ENCODE measurements at places on chromosomes 1 and 21.
A peak's percentile ranks its signal among the peaks of the same experiment; 100 is the strongest.

DNA sequence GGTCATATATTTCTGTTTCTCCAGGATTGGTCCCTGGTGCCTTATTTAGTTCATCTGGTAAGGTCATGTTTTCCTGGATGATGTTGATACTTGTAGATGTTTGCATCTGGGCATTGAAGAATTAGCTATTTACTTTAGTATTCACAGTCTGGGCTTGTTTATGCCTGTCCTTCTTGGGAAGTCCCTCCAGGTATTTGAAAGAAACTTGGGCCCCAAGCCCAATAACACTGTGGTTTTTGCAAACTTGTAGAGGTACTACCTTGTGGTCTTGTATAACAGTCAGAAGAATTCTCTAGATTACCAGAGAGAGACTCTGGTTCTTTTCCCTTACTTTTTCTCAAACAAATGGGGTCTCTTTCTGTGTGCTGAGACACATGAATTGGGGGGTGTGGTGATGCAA lies 251.4 kb upstream of the B3GALT2 start:
- DNase-seq, result no peak

GRCh38 chr1:9844106-9844505 lies 20.3 kb upstream of the CLSTN1 start:
- no peak for DNase-seq

- no peak for DNase-seq
Observed at GRCh38 chr21:44694776-44695175, 2.2 kb upstream of the KRTAP10-12 start.

GRCh38 chr1:201175820-201176500 lies 14.7 kb upstream of the IGFN1 start:
- DNase-seq, result no peak

DNA sequence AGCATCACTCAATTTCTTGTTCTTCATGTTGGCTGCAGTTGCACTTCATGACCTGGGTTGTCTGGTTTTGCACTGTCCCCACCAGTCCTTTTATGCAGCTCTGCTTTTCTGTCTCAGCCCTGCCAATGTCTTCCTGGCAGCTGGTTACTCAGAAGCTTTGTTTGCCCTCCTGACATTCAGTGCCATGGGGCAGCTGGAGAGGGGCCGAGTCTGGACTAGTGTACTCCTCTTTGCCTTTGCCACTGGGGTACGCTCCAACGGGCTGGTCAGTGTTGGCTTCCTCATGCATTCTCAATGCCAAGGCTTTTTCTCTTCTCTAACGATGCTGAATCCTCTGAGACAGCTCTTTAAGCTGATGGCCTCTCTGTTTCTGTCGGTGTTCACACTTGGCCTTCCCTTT lies 6.6 kb downstream of the PIGV start:
- DNase-seq, result no peak

- peak; percentile 52 for DNase-seq
Observed at GRCh38 chr1:215710036-215710898, 143.2 kb downstream of the KCTD3 start.

DNA sequence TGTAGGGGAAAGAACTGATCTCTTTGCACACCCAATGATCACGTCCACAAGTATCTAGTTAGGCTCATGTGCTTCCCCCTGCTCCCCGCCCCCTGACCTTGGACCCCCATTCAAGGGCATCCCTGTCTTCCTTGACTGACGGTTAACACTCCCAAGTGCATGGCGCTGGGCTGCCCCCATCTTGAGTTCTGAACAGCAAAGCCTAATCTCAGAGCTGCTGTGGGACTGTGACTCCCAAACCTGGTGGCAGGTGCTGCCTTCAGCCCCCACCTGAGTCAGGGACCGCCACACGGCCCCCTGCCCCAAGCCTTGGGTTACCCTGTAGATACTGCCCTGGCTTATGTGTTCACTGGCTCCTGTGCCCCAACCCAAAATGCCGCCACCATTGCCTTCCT lies 925 bp downstream of the TNNI1 start:
- DNase-seq, result no peak

All from WTC11 (cell line).